GM23338 (cell line): ENCODE measurements at places on chromosomes 1 and 21. TPM values are rescaled to one million over a fixed set of nuclear protein-coding genes. Genes with fewer than 3 reads are reported as not detected.

KCNQ4 gene
- 2.9 and 3.0 TPM in 2 replicates for total RNA-seq

RGL1 gene
- 2.1 and 2.6 TPM in 2 replicates for total RNA-seq

FCGR2B gene
- total RNA-seq = not detected in 2 replicates

PLA2G2C gene
- total RNA-seq = not detected in 2 replicates

NBPF12 gene
- 5.0 and 6.8 TPM in 2 replicates for total RNA-seq
